ENCODE measurements at places on chromosomes 2 and 18. TPM values are rescaled to one million over a fixed set of nuclear protein-coding genes. Genes with fewer than 3 reads are reported as not detected.

GRCh38 chr2:78201064-78201575 is 678.9 kb upstream of the LRRTM4 start:
- no peaks in the 10 kb centered on the region for H3K36me3 ChIP-seq
- DNase-seq, result no peak
- H3K4me1 ChIP-seq, result no peaks in the 10 kb centered on the region

- H3K36me3 ChIP-seq, result no peaks in the 10 kb centered on the region
- H3K4me1 ChIP-seq, result no peaks in the 10 kb centered on the region
- H3K4me3 ChIP-seq, result no peak overlapping the region
- H3K27ac ChIP-seq, result no peak overlapping the region
- H3K27me3 ChIP-seq, result no peaks in the 10 kb centered on the region
- DNase-seq, result no peak
These were observed 86.6 kb upstream of the THOC1 start for GRCh38 chr18:354471-354870.

DNA sequence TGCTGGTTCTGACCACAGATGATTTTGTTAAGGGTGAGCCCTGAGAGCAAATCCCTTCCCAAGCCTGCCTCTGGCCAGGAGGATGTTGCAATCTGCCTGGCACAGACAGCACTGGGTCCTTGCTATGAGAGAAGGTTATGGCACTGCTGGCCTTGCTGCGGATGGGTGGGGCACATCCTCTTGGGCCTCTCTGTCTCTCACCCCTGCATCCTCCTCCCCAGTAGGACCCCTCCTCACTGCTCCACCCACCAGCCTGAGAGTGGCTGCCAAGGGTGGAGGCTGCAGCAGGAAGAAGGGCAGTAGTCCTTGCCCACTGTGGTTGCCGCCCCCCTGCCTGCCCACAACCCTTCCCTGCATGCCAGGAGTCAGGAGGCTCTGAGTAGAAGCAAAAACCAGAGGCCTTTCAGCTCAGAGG is 180.9 kb downstream of the ZBTB7C start:
- H3K4me3 ChIP-seq, result no peak overlapping the region
- no peak for DNase-seq
- H3K4me1 ChIP-seq, result peaks cover 4% of the 10 kb centered on the region
- H3K27me3 ChIP-seq, result no peaks in the 10 kb centered on the region

Gene SFT2D3
- 9.5 TPM for total RNA-seq

Gene NYAP2
- 0.14 TPM for total RNA-seq

Gene RGPD8
- total RNA-seq, result 53.3 TPM

Data from thoracic aorta (tissue), 2 donors.